ENCODE measurements at places on chromosomes 13 and 19. TPM values are rescaled to one million over a fixed set of nuclear protein-coding genes. Genes with fewer than 3 reads are reported as not detected.

Gene DMKN
- total RNA-seq, result not detected

Gene ZFR2
- not detected for total RNA-seq

Gene SYNGR4
- total RNA-seq, result not detected

Gene AMER2
- total RNA-seq, result not detected

Gene TNFSF11
- not detected for total RNA-seq

Gene DIRAS1
- total RNA-seq, result 0.09 TPM

Measured in endothelial cell of umbilical vein (primary cell).